Anterior cingulate cortex (tissue), 58 donors: ENCODE measurements at places on chromosomes 1 and 21.

- no peak for DNase-seq
Observed at GRCh38 chr1:98478121-98478520, 183.4 kb upstream of the SNX7 start.

- DNase-seq, result no peak
Observed at GRCh38 chr1:241323514-241324195, 33.4 kb downstream of the RGS7 start.

GRCh38 chr1:51727366-51727765, 110.5 kb downstream of the OSBPL9 start:
- no peak for DNase-seq

DNA sequence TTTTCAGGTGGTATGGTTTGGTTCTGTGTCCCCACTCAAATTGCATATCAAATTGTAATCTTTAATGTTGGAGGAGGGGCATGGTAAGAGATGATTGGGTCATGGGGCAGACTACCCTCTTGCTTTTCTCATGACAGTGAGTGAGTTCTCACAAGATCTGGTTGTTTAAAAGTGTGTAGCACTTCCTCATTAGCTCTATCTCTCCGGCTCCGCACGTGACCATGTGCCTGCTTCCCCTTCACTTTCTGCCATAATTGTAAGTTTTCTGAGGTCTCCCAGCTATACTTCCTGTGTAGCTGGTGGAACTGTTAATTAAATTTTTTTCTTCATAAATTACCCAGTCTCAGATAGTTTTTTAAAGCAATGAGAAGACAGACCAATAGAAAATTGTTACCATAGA, 843.2 kb downstream of the AMY1C start:
- no peak for DNase-seq

- no peak for DNase-seq
Observed at GRCh38 chr1:150392627-150393026, 28.7 kb downstream of the RPRD2 start.

- DNase-seq, result no peak
Observed at GRCh38 chr1:31368611-31369107, 4.2 kb downstream of the FABP3 start.

DNA sequence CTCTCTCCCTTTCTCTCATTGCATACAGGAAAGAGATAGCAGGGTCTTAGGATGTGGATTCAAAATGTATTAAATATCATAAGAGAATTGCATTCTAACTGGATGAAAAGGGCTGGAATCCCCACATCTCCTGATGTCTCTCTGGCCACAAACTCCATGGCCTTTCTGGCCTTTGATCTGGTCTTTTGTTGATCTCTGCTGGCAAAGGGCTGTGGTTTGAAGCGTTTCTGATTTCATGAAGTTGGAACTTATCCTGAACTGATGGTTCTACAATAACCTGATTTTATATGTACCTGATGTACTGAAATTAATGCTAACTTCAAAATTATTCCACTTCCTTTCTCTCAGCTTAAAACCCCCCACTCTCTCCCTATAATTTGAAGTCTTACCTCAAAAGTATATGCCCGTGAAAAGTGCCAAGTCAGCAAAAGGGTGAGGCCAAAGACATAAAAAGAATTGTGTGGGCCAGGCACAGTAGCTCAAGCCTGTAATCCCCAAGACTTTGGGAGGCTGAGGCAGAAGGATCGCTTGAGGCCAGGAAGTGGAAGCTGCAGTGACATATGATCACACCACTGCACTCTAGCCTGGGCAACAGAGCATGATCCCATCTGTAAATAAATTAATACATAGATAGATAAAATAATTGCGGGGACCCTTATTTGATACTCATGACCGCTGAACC, 6.4 kb upstream of the KIF14 start:
- DNase-seq, result no peak

DNA sequence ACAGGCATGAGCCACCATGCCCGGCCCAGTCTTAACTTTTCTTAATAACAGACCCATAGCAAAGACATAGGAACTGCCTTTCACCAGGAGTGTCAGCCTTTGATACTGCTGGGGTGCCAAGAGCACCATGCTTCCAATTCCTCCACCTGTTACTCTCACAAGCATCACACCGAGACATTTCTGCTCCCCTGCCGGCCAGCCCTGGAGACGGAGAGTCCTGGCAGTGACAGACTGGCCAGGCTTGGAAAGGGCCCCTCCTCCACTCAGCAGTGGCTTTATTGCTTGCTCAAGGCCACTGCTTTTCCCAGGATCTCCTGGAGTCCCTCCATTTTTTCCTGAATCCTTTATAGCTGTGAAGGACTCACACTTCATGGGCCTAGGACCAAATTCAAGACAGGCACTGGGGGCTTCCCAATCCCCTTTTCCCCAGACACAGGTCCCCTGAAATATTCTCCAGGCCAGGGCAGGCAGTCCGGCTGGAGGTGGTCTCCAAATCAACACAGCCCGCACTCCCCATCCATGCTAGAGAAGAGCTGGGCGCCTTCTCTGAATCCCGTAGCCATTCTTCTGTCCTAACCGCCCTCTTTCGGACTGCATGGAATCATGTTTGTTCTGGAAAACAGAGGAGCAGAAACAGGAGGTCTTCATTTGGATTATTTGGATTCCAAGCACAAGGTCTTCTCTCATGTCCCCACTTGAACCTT, 25.5 kb upstream of the PTPRF start:
- no peak for DNase-seq

GRCh38 chr1:97875996-97876395, 44.8 kb downstream of the DPYD start:
- no peak for DNase-seq

DNA sequence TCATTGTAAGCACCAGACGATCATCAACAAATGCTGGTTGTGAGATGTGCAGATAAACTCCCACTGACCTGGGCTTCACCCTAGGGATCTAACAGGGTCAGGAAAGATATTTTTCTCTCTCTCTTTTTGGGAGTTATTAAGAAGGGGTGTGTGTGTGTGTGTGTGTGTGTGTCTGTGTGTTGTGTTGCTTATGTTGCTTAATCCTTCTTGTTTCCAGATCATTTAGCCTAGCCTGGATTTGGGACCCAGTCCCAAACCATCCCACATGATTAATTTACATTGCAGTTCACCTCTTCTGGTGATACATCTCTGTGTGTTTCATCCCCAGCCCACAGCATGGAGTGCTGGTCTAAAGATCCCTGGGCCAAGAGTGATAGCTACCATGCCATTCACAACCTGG, 122.8 kb upstream of the IPO9 start:
- DNase-seq, result no peak

DNA sequence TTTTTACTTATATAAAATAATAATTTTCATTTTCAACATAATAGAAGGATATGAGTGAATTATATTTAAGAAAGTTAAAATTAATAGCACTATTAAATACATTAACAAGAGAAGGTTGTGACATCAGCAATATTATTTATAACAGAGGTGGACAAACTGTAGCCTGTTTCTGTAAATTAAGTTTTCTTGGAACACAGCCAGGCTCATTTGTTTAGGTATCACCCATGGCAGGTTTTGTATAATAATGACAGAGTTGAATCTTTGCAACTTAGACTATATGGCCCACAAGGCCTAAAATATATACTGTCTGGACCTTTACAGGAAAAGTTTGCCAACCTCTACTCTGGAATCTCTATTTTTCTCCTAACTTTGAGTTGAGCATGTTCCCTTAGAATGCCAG, 42.8 kb upstream of the CACYBP start:
- DNase-seq, result no peak

- DNase-seq, result no peak
Observed at GRCh38 chr1:116096013-116096618, 15.1 kb upstream of the MAB21L3 start.

DNA sequence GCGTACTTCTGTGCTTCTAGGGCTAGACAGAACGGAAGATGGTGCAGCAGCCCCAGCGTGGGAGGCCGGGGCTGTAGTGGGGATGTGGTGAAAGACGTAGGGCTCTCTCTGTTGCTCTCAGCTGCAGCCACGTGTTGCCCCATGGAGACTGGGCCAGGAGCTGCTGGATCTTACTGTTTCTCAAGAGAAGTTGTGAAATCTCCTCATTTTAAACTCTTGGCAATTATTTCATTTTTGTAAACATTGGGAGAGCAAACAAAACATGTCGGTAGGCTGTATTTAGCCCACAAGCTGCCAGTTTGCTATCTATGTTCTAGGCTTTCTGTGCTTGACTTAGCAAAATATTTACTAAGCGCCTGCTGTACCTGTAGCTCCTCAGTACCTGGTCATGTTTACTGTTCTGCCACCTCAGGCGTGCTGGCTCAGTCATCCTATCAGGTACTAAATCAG, 15.9 kb upstream of the ELOA start:
- no peak for DNase-seq

- no peak for DNase-seq
Observed at GRCh38 chr1:147171399-147172167, 687 bp downstream of the PRKAB2 start.

DNA sequence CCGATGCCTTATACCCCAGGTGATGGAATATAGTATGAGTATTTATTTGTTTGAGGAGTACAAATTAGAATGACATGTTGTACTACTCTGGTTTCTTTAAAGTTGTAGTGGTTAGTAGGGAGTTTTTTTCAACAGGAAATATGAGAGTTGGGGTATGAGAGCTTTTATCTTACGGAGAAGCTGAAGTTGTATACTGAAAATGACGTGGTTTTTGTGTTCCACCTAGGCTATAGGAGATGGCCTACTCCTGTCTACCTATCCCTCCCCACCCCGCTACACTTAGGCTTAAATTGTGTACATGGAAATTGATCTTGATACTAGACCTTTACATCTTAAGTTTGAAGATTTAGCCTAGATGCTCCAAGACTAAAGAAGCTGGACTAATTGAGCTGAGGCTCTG, 6.8 kb upstream of the HAX1 start:
- no peak for DNase-seq

DNA sequence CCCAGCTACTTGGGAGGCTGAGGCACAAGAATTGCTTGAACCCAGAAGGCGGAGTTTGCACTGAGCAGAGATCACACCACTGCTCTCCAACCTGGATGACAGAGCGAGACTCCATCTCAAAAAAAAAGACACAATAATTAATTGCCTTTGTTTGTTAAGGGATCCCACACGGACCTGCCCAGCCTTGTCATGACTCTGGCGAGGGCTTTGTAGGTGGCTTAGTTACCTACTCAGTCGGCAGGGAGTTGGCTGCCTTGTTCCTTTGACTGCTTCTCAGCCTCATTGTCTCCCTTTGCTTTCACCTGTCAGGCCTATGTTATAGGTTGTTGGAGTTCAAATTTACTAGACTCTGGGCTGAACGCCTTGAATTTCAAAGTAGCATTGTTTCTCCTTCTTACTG, 82.0 kb downstream of the UBE4B start:
- no peak for DNase-seq

DNA sequence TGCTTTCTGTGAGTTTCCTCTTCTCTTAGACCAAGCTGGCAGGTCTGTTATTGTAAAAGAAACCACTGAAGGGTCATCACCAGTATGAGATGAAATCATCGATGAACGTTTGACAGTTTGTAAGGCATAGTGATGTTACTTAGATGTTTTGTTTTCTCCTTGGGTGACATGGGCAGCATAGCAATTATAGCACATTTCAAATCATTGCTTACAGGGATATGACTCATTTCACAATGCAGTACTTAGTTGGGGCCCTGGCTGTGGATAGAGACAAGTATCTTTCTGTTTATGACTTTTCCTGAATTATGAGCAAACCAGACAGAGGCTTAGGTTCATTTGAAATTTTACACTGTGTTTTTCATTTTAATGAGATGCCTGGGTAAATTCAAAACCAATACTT, 313.0 kb downstream of the RWDD3 start:
- no peak for DNase-seq

- no peak for DNase-seq
Observed at GRCh38 chr1:26281971-26282370, 2.1 kb downstream of the SH3BGRL3 start.

DNA sequence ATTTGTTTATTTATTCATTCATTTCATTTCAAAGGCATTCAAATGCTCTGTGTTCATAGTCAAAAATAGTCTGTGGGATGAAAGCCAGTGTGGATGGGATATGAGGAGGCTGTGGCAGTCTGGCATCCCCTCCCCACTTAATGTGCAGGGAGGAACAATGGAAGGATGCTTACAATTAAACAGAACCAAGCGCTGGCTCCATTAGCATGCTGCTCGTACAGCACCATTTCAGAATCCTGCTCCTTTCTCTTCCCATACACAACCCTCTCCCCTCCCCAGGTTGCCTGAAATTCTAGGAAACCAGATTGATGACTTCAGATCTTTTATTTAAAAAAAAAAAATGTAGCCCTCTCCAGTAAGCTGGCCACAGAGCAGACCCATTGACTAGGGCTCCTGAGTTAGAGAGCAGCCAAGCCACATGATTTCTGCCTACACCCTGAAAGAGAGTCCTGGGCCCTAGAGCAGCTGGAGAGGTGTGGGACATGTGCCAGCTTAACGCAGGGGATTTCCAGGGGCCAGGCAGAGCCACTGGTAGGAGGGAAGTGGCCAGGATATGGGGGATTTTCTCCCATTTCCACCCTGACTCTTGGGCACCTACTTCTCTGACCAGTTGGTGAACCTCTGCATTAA, 205.2 kb downstream of the ASTN1 start:
- no peak for DNase-seq

DNA sequence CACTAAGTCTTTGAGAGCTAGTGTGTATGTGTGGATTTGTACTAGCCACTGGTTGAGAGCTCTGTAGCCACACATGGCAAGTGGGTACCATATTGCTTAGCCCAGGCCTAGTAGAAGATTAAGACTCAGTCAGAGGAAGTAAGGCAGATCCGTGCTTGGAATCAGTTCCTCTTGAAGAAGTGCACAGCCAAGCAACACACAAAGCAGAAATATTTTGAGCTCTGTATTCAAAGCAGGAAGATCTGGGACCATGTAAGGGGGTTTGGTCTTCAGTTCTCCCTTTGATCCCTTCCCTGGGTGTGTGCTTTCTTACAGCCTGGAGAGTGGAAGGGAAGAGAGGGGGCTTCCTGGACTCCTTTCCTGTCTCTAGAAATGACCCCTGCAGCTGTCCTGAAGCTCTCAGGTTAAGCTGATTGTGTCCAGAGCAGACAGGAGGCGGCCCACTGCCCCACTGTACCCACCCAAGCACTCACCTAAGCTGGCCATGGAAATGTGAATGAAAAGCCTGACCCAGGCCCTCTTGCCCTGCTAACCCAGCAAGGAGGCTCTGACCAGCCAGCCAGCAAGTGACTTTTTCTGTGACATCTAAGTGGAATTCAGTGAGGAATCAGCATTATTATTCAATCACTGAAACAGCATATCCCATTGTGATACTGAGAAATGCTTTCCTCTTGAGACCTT, 3.6 kb downstream of the ETS2 start:
- DNase-seq, result no peak

GRCh38 chr1:8667869-8668594, 149.4 kb downstream of the RERE start:
- DNase-seq, result no peak

DNA sequence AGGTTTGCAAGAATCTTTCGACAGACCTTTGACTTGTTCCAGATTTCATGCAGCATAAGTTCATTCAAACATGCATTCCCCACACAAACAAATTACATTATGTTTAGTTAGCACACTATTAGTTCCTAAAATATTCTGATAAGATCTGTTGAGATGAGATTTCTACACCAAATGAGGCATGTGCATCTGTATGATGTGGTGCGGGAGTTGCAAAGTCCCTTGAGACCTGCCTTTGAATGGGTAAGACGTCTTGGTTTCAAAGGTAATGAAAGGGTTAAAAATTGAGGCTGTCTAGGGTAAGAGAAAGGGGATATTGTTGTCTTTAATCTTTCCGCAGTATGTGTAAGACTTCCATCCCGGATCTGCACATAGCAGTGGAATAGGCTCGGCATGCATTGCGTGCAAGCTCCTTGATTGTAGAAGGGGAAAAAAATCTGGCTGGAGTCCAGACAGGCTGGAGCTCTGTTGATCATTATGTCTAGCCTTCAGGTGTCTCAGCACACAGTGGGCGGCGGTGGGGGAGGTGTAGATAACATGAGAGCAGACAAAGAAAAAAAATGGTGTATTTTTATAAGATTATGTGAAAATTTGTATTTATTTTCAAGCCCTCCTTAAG, 296.6 kb downstream of the PTPRC start:
- DNase-seq, result peak; percentile 24
